Prostate gland (tissue), 2 donors: ENCODE measurements at places on chromosomes 16 and 17. TPM values are rescaled to one million over a fixed set of nuclear protein-coding genes. Genes with fewer than 3 reads are reported as not detected.

BHLHA9 gene
- not detected for total RNA-seq

GH2 gene
- not detected for total RNA-seq

TBX2 gene
- total RNA-seq, result 9.2 TPM

SHISA6 gene
- total RNA-seq, result 10.6 TPM

KCNJ18 gene
- total RNA-seq, result not detected

VKORC1 gene
- 175 TPM for total RNA-seq

C17orf107 gene
- total RNA-seq, result 2.4 TPM

DNA sequence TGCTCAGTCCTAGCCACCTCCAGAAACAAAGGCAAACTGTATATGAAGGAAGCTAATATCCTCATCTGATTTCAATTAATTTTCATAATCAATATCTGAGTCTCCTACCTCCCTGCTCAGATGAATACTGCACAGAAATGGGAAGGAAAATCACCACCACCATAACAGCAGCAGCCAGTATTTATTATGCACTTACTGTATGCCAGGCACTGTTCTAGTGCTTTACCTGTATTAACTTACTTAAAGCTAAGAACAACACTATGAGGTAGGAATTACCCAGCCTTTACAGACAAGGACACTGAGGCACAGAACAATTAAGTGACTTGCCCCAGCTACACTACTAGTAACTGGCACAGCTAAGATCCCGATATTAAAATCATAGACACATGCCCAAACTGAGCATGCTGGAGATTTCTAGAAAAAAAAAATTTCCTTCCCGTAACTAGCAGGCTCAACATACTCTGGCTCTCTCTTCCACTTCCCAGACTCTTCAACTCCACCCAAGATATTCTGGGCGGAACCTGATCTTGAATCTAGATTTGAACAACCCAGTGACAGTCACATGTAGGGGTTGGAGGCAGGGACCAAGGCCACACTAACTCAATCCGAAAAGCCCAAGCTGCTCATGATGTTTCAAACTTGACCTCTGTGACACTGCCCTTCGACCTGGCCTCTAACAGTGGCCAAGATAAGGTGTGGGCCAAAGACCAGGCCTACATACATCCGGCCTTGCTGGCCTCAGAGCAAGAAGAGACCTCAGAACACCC lies 3.9 kb downstream of the TRIM25 start:
- no peak for DNase-seq

DNA sequence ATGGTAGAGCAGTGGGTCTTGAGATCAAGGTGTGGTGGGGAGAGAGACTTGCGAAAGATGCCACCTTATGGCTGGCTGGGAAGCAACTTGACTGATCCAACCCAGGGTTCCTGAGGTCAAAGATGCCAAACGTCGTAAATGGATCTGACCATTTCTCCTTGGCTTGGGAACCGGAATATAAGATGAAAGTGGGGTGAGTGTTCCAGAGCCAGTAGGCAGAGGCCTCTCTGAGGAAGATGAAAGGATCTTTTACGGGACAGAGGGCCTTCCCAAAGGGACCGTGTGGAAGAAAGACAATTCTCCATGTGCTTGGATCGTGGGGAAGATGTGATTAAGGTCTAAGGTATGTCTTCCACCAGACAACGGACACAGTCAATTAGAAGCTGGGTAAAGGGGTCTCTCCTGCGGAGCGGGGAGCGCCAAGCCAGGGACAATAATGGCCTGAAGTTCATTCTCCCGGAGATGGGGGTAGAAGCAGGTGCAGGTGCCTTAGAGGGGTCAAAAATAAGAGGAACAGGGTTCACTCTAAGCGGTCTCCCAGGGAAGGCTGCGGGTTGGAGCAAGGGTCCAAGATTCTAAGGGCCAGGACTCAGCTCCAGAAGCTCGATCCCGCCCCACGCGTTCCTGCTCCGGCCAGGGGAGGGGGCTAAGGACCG lies 800 bp downstream of the FXR2 start:
- DNase-seq, result no peak

DNA sequence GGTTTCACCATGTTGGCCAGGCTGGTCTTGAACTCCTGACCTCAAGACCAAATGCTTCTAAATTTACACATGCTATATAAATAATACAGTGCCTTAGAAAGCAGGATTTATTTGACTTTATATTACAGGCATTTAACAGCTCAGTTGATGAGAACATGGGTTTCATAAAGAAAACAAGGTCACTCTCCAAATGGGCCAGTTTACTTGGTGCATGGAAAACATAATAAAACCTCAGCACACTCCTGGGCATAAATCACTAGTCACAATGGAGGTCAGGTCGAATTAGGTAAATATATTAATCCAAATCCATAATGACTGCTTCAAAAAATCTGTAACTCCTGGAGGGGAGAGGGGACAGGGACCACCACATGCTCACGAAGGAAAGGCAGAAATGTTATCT lies 24.5 kb downstream of the APPBP2 start:
- no peak for DNase-seq

DNA sequence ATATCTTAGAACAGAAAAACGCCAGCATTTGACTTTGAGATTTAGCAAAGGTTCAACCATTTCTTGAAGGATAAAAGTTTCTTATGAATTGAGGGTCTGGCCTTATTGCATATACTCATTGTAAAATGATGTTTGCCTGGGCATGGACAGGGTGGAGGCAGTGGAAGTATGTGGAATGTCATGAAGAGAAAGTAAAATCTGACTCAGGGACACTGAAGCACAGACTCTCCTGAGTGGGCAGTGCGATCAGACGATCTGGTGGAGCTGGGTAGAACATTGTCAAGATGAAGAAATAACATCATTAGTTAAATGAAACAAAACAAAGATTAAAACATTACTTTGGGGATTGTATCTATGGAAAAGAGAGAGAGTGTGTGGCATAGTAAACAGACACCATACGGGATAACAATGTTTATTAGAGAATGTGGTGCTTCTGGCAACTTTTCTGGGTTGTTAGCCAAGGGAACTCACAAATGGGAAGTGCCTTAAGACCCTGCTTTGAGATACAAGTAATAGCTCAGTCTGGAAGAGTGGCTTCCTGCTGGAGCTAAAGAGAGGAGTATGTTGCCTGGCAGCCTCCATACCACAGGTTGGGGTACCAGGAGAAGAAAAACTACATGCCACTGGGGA lies 4.4 kb downstream of the MAP3K3 start:
- DNase-seq, result no peak

DNA sequence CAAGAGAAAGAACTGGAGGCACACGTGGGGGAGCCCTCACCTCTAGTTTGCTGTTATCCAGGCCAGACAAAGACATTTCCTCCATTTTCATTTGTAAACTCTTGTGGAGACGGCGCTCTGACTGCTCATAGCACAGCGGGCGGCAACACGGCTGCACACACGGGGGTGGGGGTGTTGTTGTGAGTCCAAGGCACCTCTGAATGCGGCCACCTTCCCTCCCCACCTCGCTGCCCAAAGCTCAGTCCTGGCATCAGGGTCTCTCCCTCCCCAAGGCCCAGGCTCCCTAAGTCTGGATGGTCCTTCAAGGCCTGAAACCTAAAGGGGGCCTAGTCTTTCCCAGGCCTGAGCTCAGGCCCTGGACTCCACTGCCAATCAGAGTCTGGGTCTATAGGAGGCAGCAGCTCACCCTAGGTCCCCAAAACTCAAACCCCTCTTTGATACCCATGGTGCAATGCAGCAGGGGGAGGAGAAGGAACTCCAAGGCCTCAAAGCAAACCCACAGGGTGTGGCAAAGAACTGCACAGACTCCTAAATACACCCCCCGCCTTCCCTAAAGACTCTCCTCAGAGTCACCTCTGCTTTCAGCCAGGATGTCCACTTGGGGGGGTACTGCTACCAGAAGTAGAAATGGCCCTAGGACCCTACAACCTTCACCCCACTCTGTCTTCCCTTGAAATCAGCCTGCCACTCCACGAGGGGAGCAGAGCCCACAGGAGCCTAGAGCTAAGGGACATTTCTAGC lies 1.5 kb downstream of the ATXN7L3 start:
- DNase-seq, result peak; percentile 42

- DNase-seq, result no peak
Observed at GRCh38 chr17:58452738-58453137, 35.4 kb upstream of the RNF43 start.

DNA sequence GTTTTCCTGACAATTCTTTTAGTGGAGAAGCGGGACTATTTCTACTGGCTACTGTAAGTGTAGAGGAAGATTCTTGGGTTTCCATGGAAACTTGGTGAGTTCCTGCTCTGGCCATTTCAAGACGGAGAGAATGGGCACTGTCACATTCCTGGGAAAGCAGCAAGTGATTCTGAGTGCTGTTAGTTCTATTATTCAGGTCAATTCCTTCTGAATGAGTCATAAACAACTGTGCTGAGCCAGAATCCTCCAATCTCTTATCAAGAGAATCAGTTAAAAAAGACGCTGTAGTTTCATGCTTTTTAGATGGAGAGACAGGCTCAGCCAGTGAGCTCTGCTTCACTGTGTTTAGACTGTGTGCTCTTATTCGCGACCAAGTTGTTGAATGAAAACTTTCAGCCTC lies 19.6 kb downstream of the AKAP10 start:
- no peak for DNase-seq

DNA sequence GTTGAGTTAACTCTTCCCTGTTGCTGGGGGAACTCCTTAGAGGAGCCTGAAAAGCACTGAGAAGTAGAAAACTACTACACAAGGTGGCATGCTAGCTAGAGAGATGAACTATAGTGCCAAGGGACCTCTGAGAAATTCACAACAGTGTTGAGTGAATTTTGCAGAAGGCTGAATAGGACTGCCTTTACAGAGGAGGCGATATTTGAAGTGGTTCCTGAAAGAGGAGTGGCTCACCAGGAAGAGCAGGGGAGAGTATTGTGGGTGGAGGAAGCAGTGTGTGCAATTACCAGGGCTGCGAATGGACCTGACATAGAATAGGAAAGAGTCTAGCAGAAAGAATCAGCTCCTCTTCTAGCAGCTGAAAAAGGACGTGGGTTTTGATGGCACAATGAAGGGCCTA lies 66.4 kb downstream of the CDK5R1 start:
- no peak for DNase-seq

- peak; percentile 45 for DNase-seq
Observed at GRCh38 chr17:82767041-82767754, 15.3 kb downstream of the TBCD start.

GRCh38 chr16:87255866-87256265 lies 61.3 kb downstream of the C16orf95 start:
- no peak for DNase-seq

DNA sequence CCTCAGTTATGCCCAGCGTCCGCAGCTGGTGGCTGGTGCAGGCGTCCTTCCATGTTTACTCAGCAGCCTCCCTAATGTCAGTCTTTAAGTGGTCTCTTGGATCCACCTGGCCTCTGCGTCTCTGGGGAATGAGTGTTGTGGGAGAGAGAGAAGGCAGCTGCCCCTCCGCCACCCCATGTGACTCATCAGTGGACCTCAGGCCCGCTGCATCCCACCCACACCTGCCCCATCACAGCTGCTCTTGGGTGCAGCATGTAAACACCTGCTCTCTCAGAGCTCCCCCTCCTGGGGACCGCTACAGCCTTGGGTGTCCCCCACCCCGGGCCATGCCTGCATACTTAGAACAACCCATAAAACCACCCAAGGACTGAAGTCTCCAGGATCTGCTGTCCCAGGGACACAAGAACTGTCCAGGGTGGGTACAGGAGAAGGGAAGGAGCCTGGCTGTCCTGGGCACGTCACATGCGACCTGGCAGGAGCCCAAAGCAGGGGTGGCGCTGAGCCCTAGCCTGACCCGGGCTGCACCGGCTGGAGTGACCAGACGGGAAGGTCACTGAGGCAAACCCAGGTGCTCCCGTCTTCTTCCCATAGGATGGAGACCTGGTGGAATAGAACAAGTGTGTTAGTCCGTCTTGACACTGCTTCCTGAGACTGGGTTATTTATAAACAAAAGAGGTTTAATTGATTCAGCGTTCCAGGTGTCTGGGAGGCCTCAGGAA lies 4.2 kb downstream of the C16orf90 start:
- no peak for DNase-seq

GRCh38 chr16:9226924-9227323 lies 135.5 kb downstream of the HAPSTR1 start:
- no peak for DNase-seq

DNA sequence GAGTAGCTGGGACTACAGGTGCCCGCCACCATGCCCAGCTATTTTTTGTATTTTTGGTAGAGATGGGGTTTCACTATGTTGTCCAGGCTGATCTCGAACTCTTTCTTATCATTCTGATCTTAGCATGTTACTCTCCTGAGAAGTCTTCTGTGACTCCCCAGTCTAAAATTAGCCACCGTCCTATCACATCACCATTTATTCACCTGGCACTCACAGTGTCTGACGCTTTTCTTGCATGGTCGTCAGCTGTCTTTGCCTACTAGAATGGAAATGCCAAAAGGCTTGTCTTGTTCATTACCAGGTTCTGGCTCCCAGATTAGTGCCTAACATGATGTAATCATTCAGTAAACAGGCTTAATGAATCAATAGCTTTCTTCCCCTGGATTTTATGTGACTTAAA lies 23.8 kb downstream of the TOM1L1 start:
- no peak for DNase-seq

- no peak for DNase-seq
Observed at GRCh38 chr16:86038926-86039310, 140.0 kb downstream of the IRF8 start.

GRCh38 chr17:49925921-49926320 lies 43.1 kb upstream of the DLX4 start:
- no peak for DNase-seq

- DNase-seq, result no peak
Observed at GRCh38 chr16:78642621-78643285, 543.3 kb downstream of the WWOX start.

DNA sequence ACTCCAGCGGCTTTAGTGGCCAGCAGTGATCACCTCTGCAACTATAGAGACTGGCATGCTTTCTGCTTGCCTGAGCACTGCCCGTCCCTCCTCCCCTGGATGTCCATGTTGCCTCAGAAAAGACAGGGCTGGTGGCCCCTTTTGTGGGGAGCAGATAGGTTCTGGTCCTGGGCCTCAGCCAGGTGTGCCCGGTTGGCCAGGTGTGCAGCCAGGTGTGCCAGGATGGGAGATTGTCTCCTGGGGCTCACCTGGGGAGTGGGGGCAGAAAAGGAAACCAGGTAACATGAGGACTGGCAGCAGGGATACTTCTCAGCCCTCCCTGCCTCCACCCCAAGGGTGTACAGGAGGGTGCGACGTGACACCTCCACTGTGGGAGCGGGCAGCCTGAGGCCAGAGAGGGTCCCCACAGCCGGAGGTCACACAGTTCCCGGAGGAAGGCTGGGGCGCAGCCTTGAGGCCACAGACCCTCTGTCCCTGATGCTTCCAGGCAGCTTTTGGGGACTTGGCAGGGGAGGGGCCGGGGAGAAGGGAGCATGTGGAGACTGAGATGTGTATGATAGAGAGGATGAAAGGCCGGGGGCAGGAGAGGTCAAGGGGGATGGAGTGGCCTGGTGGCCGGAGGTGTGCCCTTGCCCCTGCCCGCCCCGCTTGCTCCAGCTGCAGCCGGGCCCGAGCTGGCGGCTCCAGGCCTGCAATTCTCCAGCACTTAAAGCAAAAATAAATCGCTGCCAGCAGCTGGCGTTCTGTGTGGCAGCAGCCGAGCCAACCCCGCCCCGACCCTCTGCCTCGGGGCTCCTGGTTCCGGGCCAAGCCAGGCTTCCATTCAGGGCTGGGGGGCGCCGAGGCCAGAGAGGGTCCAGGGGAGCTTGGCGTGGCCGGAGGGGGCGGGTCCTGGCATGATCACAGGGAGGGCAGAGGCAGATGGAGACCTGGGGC lies 6.7 kb downstream of the KCNJ12 start:
- DNase-seq, result no peak

- DNase-seq, result no peak
Observed at GRCh38 chr17:21510686-21511362, 134.7 kb downstream of the KCNJ12 start.
